ENCODE measurements at places on chromosomes 1 and 21.

- DNase-seq = no peak
Measured at GRCh38 chr1:211731456-211732292, 56.3 kb upstream of the NEK2 start.

GRCh38 chr1:105243969-105244368 is 1494.3 kb downstream of the AMY1C start:
- DNase-seq = no peak

GRCh38 chr1:195584870-195585624 is 1023.2 kb downstream of the KCNT2 start:
- DNase-seq = no peak

DNA sequence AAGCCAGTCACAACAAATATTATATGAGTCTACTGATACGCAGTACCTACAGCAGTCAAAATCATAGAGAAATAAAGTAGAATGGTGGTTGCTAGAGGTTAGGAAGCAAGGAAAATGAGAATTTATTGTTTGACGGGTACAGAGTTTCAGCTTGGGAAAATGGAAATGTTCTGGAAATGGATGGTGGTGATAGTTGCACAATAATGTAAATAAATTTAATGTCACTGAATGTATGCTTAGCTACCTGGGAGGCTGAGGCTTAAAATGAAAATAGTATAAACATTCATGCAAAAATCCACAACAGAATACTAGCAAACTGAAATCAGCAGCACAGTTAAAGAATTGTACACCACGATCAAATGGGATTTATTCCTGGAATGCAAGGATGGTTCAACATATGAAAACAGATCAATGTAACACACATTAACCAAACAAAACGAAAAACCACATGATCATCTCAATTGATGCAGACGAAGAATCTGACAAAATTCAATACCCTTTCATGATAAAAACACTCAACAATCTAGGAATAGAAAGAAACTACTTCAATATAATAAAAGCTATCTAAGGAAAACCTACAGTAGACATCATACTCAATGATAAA is 10.7 kb downstream of the TUT4 start:
- DNase-seq = no peak

GRCh38 chr1:179447489-179447888 is 81.7 kb downstream of the AXDND1 start:
- DNase-seq = no peak

DNA sequence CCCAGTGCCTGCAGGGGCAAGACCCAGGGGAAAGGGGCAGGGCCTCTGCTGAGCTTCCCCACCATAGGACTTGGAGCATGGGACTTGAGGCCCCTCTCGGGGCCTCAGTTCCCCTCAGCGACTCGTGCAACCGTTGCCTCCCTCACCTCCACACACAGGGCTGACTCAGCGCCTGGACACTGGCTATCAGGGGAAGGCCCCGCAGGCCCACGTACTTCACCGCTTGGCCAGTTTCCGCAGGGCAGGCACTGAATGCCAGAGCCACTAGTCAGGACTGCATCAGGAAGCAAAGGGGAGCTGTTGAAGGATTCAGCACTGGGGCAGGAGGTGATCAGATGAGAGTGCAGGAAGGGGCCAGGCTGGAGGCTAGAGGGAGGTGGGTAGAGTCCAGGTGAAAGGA is 15.5 kb upstream of the FAM131C start:
- no peak for DNase-seq
